Stromal cell of bone marrow (primary cell): ENCODE measurements at places on chromosomes 3 and 15.

GRCh38 chr3:44045476-44046275 is 196.0 kb upstream of the TOPAZ1 start:
- no peak for DNase-seq

DNA sequence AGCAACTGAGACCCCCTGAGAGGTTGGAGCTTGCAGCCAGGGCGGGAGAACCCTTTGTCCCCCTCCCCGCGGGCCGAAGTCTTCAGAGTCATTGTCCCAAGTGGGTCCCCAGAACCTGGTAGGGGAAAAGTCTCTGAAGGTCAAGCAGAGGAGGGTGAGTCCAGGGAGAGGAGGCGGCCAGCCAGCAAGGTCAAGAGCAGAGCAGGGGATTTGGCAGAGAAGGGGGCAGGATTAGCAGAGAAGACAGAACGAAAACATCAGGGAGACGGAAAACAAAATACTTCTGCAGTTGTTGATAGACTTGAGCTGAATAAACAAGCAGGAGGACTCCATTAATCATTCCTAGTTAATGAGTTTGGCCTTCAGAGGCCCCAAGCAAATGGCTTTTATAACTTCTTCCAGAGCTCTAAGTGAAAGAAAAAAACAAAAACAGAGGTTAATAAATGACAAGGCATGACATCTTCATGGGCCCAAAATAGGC is 66.7 kb downstream of the GRIP2 start:
- DNase-seq, result no peak

GRCh38 chr3:146636881-146637280 is 31.7 kb upstream of the PLSCR5 start:
- DNase-seq, result no peak

- DNase-seq, result no peak
Observed at GRCh38 chr15:37105029-37105428, 4.7 kb upstream of the MEIS2 start.

DNA sequence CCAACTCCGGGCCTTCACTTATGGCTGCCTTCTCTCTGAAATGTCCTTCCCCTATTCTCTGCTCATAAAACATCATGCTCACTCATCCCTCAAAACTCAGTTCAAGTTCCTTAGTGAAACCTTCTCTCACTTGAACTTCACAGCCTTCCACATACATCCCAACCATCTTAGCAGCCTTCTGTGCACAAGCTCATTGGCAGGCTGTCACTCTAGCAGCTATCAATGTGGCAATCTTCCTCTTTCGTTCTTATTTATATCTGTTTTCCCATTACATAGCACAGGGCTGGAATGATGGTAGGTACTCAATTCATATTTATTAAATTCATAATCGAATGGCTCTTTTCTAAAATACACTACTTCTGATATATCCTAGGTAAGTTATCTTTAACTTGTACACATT is 66.4 kb upstream of the MCTP2 start:
- no peak for DNase-seq

- no peak for DNase-seq
Observed at GRCh38 chr15:22907161-22907950, 68.9 kb downstream of the NIPA2 start.

DNA sequence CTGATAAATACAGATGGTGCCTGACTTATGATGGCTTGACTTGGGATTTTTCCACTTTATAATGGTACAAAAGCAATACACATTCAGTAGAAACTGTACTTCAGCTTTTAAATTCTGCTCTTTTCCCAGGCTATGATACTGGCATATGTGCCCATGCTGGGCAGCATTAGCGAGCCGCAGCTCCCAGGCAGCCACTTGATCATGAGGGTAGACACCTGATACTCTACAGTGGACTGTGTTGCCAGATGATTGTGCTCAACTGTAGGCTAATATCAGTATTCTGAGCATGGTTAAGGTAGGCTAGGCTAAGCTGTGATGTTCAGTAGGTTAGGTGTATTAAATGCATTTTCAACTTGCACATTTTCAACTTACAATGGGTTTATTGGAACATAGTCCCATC is 17.7 kb upstream of the FEM1B start:
- no peak for DNase-seq

DNA sequence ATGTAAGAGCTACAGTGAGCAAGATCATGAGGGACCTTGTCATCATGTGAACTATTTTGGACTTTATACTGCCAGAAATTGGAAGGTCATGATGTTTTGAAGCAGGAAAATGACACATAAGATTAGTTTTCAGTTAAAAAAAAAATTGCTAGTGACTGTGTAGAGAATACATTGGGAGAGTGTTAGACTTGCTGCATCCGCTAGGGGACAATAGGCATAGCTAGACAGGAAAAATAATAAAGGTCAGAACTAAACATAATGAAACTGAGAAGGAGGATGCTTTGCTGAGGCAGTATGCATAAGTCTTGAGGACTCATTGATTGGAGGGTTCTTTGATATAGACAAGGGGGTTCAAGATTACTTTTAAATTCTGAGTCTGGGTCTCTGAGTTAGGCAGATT is 275.8 kb upstream of the KCNH8 start:
- no peak for DNase-seq

GRCh38 chr15:77624868-77625267 is 7.8 kb downstream of the LINGO1 start:
- DNase-seq, result no peak

DNA sequence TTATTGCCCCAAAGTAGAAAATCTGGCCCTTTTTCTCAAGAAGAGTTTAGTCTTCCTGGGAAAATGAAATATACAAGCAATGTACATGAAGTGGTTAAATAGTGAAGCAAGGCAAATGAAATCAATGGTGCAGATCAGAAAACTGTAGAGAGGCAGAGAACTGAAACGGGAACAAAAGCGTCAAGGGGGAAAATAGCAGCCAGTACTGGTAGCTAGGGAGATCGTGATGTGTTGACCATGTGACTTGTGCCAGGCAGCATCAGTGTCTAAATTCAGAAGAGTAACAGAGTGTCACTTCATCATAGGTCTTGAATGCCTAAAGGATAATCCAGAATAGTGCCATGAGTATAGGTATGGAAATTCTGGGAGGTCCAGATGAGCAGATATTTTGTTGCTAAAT is 163.1 kb downstream of the CHL1 start:
- no peak for DNase-seq

- no peak for DNase-seq
Observed at GRCh38 chr15:66153549-66154415, 99.8 kb downstream of the MEGF11 start.
